ENCODE measurements at places on chromosomes 13 and 19.

DNA sequence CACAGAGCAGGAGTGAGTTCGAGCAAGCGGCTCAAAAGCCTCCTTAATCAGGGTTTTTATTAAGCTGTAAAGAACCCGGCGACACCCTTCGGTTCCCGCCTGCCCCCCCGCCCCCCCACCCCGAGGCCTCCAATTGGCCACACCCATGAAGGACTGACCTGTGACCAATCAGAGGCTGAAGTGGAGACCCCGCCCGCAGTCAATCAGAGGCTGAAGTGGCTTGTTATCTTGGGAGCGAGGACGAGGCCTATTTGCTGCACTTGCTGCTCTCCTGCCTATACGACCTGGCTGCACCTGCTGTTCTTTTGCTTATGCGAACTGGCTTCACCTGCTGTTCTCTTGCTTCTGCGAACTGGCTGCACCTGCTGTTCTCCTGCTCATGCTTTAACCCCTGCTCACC is 844.9 kb downstream of the OLFM4 start:
- no peak for DNase-seq

GRCh38 chr13:48750588-48751383 is 97.1 kb downstream of the CYSLTR2 start:
- no peak for DNase-seq

DNA sequence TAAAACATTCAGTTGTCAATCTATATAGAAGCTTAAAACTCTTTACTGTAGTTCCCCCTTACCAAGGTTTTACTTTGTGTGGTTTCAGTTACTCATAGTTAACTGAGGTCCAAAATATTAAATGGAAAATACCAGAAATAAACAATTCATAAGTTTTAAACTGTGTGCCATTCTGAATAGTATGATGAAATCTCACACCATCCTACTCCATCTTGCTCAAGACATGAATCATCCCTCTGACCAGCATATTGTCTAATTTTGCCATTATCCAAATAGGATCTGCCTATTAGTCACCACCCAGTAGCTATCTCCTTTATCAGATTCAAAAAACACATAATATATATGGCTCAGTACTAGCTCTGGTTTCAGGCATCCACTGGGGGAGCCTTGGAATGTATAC is 22.4 kb downstream of the ZNF571 start:
- DNase-seq = no peak

GRCh38 chr19:19816679-19817078 is 4.9 kb downstream of the ZNF506 start:
- no peak for DNase-seq

All from hematopoietic multipotent progenitor cell treated with erythropoietin and hydrocortisone succinate and interleukin-3 and kit ligand, for 4 days (in vitro differentiated cells).